ENCODE measurements at places on chromosomes 7 and 10.

- DNase-seq = no peak
Measured at GRCh38 chr10:128191847-128192246, 65.6 kb upstream of the MKI67 start.

DNA sequence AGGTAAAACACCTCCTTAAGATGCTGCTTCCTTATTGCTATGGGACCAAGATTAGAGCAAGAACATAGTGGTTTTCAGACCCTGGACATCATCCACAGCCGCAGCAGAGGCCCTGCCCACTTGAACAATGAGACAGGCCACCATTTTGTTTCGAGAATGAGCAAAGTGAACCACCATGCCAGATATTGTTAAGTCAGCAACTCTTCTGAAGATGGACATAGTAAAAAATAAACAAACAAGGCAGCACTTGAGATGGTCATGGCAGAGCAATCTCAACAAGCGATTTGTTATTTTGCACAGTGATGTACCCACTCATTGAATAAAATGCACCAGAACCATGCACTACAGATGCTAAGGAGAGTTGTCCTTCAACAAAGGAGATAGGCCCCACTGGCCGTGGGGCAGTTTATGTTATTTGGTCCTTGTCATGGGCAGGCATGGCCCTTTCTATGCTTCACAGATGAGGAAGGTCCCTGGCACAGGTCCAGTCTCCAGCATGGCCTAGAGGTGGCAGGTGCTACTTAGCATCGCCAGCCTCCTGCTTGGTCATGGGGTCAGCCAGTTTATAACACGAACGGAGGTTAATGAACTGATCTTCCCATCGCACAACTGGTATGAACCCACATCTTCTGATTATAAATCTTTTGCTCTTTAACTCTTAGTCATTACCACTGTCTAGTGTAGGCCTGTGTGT, 44.1 kb downstream of the IKZF1 start:
- no peak for DNase-seq

GRCh38 chr7:151993977-151994676, 31.3 kb upstream of the GALNT11 start:
- DNase-seq = no peak

DNA sequence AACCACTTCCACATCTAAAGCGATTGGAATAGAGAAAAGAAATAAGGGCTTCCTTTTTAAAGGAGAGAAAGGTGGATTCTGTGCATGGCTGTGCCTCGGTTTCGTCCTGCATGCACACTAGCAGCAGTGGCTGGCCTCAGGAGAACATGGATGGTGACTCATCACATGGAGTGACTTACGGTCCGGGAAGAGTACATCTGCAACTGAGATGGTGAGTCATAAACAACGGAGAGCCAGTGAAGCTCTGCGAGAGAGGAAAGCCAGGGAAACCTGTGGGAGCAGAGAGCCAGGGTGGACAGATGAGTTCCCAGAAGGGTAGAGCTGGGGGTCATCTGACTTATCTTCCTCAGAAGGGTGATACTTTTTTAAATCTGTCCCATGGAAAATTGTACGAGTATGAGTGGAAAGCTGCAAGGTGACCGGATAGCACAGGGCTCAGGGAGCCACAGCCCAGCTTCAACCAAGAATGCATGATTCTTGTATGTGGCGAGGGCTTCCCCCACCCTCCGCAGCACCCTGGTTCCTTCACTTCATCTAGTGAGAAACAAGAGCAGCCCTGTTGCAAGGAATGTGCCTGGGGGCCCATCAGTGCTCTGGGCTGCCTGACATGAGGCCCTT, 259.1 kb downstream of the KLF6 start:
- DNase-seq = no peak

DNA sequence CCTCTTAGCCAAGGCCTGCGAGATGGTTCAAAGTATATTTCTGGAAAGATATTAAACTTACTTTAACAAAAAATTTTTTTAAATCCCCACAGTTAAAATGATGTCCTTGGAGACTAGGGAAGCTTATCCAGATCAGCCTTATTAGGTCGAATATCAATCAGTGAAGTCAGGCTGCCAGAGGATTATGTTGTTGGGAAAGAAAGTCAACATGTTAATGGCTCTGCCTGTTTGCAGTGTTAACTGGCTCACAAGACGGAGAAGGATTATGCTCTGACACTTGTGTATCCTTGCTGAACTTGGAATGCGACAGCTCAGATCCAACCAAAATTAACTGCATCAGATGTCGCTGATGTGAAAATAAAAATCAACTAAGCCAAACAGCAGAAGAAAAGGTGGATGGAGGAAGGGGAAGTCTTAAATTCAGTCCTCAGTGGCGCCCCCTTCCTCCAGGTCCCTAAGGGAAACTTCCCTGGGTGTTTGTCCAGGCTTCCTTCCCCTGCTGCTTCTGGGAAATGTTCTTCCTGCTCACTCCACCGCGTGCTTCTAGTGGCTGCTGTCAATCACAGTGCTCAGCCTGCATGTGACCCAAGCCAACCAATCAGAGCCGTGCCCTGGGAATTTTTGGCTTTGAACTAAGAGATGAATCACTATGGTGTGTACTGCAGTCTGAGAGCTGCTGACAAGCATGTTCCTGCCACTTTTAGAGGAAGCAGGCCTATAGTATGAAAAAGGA, 690.4 kb upstream of the NRP1 start:
- DNase-seq = no peak

DNA sequence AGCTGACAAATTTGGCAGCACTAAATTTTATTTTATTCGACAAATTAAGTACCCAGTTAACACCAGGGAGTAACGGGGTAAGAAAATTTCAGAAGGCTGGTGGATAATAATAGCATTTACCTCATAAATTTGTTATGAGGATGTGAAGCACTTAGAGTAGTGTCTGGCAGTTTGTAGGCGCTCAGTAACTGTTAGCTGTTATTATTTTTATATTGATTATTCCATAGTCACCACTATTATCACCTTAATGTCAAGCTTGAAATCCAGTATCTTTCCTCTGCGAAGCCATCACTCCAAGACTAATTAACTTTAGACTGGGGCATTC, 563 bp upstream of the COA1 start:
- DNase-seq = no peak
